ENCODE measurements at places on chromosomes 16 and 17.

DNA sequence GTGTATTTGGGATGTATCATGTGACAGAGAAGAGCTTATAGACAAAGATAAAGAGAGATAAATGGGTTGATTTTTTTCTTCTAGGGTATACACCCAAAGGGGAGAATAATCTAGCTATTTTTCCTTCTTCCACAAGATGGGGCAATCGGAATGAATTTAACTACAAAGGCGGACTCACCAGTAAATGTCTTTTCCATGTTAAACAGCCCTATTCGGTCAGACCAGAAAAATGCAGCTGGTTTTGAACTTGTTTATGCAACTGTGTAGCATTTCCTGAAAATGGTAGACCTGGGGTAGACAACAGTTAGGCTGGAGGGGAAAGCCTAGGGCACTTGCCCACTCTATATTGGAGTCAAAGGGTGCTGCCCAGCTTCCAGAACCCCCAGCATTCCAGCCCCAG lies 477.1 kb downstream of the TOX3 start:
- no peak for DNase-seq

- DNase-seq: no peak
Observed at GRCh38 chr17:82920150-82920549, 80.3 kb upstream of the ZNF750 start.

DNA sequence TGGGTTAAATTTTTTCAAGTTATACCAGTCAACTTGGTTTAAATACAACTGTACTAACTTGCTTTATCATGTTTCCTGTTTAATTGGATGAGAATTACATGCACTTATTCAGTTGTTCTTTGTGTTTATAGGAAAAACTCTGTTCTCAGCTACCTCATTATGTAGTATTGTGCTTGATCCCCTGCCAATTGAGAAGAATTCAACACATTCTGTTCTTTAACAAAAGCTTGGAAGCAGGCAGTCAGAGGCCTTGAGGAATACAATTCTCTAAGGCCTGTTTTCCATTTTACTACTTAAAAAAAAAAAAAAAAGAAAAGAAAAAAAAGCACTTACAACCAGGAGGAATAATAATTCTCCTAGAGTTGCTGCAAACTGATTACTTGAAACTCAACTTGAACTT lies 60.6 kb upstream of the CMIP start:
- DNase-seq: no peak

DNA sequence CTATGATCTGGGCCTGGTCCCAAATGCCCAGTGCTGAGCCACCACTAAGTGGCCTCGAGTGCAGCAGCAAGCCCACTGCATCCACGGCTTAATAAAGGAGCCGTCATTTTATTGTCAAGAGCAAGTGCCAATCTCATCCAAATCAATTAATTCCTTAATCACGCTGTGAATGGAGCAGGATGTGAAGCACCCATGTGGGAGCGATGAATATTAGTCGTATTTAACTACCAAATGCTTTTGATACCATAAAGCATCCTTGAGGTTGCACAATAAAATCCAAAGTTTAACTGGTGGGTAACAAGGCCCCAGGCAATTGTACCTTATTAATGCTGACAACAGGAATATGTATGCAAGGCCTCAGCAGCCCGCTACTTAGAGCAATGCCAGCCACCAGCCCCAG lies 226.0 kb upstream of the C16orf82 start:
- DNase-seq: no peak

DNA sequence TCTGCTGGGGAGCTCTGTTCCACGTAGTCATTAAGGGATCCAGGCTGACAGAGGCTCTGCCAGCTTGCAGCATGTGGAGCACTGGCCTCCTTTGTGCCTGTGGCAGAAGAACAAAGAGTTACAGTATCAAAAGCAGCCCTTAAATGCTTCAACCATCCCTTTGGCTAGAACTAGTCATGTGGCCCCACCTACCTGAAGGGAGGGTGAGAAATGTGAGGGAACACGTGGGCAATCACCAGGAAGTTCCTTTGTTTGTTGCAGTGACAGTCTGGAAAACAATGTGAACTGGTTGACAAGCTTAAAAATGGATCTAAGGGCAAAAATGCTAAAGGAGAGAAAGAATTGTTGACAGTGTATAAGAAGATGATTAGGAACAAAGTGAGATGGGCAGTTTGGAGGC lies 290.4 kb upstream of the HSBP1 start:
- no peak for DNase-seq
